ENCODE measurements at places on chromosomes 7 and 10. TPM values are rescaled to one million over a fixed set of nuclear protein-coding genes. Genes with fewer than 3 reads are reported as not detected.

DNA sequence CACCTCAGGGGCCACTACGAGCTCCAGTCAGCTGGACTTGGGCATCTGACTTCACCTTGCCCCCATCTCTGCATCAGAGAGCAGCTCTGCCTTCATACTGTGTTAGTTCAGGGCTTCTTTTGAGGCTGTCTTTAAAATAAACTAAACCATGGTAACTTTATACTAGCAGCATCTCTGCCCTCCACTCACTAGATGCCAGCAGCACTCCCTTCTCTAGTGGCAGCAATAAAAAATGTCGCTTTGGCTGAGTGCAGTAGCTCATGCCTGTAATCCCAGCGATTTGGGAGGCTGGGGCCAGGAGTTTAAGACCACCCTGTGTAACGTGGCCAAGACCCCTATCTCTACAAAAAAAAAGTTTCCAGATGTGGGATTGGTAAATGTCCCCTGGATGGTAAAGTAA is 584.4 kb downstream of the INHBA start:
- no peak for DNase-seq

GRCh38 chr7:38321967-38322366 is 48.5 kb upstream of the TARP start:
- DNase-seq: no peak

- peak; percentile 32 for DNase-seq
Measured at GRCh38 chr7:16743236-16743635, 10.3 kb upstream of the TSPAN13 start.

DNA sequence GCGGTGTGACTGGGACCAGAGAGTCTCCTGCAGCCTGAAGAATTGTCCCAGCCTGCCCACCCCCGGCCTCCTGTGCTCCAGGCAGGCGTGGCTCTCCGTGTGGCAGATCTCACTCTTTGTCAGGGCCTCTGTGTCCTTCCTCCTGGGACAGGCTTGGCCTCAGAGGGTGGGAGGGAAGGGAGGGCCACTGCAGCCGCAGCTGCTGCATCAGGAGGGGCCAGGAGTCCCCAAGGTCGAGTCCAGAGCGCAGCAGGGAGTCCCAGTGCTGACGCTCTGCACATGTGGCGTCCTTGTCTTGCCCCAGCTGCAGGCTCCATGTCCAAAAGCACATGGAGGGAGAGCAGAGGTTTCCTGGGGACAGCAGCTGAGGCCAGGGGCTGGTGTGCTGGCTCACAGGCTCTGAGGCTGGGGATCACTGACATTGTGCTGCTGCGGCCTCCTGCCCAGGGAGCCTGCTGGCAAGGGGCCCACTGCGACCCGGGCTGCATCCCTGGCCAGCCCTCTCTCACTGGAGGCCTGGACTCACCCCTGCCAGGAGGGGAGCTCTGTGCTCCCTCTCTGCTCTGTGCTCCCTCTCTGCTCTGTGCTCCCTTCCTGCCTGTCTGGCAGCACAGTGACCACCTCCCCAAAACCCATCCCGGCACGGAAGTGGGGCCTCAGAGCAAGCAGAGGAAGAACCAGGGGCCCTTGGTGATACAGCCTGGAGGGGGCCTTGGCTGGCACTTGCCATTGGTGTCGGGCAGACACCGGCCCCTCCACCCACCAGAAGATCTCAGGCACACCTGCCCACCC is 114.6 kb upstream of the RET start:
- DNase-seq: no peak

- DNase-seq: no peak
Measured at GRCh38 chr10:125816548-125816947, 6.5 kb downstream of the UROS start.

DNA sequence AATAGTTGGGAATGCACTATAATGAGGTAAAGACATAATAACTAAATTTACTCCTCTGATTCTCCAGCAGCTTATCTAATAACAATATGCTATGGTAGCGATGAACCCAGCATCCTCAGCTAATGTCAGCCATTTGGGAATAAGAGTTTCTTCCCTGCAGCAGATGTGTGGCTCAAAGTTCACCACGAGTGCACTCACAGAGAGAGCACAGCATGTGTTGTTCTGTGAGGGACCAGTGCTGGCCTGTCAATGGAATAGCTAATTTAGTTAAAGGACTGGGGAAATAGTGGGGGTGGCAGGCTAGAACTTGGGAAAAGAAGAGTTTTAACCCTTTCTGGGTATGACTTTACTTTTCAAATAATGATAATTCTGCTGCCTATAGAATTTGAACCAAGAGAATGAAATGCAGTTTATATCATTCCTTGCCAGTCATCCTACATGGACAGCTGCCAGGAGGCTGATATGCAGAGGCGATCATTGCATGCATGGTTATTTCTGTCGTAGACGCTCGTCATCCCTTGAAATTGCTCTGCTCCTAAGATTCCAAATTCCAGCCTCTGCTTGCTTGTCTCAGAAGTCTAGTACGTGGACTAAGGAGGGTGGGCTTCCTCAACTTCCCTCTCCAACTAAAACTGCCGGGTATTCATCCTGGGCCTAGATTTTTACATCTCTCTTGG is 355.6 kb downstream of the RNLS start:
- DNase-seq: no peak

Gene MRC1
- total RNA-seq: not detected

Gene ZNF679
- total RNA-seq: not detected
